ENCODE measurements at places on chromosomes 5 and 9.

GRCh38 chr5:36462295-36463021 is 143.9 kb upstream of the SLC1A3 start:
- DNase-seq, result no peak

DNA sequence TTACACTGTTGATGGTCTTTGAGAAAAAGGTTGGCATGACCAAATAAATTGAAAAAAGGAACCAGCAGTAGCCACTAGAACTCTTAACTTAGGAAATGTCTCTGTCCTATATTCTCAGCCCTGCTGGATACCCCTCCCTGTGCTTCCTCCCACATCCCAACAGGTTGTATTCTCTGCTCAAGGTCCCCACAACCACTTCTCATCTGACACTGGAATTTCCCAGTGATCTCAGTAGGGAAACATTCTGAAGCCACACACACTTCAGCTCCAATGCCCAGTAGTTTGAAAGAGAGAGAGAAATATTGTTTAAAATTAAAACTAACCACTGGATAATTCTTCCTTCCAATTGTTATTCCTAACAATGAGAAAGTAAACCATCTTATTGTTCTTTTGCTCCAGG is 30.0 kb upstream of the NREP start:
- no peak for DNase-seq

- DNase-seq, result no peak
Measured at GRCh38 chr9:125428902-125429467, 167.4 kb downstream of the GAPVD1 start.

GRCh38 chr5:66769030-66769733 is 173.0 kb downstream of the MAST4 start:
- DNase-seq, result no peak

- DNase-seq, result no peak
Measured at GRCh38 chr5:19261879-19262278, 726.1 kb downstream of the CDH18 start.

GRCh38 chr5:149261246-149261645 is 10.4 kb upstream of the AFAP1L1 start:
- DNase-seq, result no peak

DNA sequence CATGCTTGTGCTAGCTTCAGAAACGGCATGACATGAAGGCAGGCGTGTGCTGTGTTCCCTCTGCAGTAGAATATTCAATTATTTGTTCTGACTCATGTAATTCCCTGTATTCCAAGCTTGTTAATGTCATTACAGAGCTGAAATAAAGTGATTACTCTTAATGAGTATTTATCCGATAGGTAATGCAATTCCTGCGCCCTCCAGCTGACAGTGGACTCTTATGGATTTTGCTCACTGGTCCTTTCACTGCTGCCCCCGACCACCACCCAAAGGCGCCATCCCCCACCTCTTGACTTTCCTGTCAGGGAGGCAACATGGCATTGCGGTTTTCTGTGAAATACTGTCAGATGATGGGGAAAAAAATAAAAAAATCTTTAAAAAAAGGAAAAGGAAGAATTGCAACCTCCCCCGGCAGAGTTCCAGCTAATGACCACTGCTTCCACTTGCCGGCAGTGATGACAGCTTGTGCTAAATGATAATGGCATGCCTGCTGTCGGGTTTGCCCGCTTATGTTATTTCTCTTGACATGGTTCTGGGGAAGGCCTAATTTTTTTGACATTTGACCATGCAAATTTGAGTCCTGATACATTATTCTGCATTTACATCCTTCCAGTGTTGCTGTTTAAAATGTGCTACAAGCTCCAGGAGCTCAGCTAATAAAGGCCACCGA is 335.3 kb upstream of the ADAMTS16 start:
- DNase-seq, result no peak

- no peak for DNase-seq
Measured at GRCh38 chr5:66898241-66898995, 298.2 kb downstream of the CD180 start.

- no peak for DNase-seq
Measured at GRCh38 chr9:35658968-35659220, 802 bp downstream of the CCDC107 start.

- DNase-seq, result no peak
Measured at GRCh38 chr5:36523926-36524325, 82.5 kb upstream of the SLC1A3 start.

- no peak for DNase-seq
Measured at GRCh38 chr5:31113666-31114350, 79.7 kb upstream of the CDH6 start.

DNA sequence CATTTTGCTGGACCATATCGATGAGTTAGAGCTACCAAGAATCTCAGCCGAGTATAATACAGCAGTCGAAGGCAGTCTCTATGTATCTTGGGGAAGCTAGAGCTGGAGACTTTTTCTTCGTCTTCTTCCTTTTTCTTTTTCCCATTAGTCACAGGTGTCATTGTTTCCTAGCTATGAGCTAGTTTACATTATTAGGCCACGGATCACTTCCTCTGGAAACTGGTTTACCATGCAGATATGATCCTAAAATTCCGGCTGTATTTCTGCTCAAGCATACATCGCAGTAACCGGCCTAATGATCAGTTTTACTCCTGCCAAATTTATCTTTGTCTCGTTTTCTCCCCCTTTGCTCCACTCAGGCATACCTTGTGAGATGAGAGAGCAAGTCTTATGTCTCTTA is 312.8 kb downstream of the ARHGAP26 start:
- no peak for DNase-seq

DNA sequence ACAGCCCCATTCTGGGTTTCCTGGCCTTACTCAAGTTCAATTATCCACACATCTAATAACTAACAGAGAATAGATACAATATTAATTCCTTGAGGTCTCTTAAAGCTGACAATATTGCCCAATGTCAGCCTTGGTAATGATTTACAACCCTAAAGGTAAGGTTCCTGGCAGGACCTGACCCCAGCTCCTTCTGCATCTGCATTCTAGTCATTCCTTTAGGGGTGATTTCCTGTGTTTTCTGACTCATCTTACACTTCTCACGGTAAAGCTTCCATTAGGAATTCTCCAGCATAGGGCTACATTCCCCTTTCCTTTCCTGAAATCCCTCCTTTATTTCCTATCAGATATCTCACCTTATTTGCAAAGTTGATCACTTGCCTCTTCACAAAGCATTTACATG is 9.3 kb downstream of the HAVCR1 start:
- DNase-seq, result no peak

DNA sequence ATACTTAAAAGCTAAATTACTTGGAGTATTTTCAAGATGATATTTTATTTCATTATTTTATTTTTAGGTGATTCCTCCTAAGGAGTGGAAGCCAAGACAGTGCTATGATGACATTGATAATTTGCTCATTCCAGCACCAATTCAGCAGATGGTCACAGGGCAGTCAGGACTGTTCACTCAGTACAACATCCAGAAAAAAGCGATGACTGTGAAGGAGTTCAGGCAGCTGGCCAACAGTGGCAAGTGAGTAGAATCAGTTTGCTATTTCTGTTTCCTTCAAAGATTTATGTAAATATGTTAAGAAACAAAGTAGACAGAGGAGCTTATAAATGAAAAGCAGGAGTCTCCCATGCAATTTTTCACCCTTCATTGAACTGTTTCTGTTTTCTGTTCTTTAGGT is 47.8 kb downstream of the KDM4C start:
- DNase-seq, result no peak

DNA sequence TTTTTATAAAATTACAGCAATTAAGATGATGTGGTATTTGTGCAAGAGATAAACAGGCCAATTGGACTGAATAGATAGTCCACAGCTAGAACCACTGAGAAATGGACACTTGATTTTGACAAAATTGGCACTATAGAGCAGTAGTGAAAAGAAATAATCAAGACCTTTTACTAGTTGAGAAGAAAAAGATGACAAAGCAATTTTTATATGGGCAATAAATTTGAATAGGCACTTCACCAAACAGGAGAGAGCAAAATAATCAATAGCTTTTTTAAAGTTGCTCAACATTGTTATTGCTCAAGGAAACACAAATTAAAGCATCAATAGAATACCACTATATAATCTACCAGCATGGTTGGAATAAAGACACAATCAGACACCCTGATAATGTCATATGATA is 193.5 kb upstream of the FTMT start:
- no peak for DNase-seq

DNA sequence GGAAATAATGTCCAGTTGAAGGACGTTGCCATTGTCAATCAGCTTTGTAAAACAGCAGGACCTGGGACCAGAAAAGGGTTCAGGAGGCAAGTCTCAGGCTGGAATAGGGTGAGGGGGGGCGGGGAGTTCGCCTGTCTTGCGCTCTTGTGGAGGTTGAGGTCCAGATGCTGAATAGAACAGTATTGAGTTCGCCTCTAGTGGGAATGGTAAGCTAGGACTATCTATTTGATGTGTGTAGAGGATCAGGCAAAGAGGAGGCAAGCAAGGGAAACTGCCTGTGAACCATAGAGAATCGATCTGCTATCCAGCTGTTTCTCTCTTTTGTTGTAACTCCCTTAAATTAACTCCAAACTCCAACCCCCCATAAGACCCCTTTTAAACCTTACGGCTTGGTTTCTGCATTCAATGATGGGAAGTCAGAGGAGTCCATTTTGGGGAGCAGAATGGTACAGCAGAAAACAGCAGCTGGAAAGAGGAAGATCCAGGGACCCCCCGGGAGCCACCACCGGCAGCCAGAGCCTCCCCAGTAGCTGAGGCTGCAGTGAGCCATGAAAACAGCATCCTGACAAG is 133.7 kb downstream of the SLC28A3 start:
- DNase-seq, result peak; percentile 32

DNA sequence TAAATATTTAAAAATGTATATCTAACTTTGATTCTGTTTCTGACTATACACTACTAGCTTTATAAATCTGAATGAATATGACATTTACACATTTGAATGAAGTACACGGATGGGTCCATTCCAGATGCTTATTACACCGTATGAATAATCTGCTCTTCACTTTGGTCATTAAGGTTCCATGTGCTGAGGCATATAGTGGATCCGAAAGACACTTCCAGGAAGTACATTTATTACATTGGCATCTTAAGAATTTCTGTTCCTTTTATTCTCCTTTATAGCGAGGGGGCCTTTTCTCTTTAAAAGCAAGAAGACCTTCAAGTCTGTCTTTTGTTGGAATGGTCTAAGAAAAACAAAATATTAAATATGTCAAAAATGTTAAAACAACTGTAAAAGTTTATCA is 147.6 kb downstream of the AUH start:
- DNase-seq, result no peak

- no peak for DNase-seq
Measured at GRCh38 chr5:33507426-33507825, 66.7 kb downstream of the TARS1 start.

DNA sequence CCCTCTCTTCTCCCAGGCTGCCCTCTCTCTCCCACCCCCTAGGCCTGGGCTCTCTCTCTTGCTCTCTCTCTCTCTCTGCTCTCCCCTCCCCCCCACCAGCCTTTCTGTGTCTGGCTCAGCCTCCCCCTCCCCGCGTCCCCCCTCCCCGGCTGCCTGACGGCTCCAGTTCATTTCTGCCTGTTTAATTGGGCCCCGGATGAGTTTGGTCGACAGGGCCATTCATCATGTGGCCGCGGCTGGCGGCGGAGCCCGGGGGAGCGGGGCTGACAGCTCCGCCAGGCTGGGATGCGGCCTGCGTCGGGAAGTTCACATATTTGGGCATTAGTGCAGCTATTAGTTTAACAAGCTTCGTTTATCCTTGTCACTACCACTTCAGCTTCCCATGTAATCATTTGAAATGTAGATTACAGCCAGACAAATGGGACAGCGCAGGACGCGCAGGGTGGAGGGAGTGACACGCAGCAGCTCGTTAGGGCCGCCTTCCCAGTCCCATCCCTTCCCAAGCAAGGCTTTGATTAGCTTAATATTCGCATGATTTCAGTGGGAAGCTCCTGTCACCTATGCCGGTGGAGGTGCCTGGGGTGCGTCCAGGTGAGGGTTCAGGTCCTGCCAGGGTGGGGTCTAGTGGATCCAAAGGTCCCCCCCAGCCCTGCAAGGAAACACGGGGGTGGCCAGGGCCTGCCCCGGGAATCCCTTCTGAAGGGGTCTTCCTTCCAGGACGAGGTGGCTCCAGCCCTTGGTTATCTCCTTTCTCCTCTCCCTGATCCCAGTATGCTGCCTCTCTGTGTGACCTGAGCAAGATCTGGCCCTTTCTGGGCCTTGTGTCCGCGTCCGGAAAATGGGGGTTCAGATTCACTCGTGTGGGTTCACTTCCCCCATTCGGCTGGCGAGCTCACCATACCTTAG is 214.8 kb downstream of the PAX5 start:
- DNase-seq, result peak; percentile 69

DNA sequence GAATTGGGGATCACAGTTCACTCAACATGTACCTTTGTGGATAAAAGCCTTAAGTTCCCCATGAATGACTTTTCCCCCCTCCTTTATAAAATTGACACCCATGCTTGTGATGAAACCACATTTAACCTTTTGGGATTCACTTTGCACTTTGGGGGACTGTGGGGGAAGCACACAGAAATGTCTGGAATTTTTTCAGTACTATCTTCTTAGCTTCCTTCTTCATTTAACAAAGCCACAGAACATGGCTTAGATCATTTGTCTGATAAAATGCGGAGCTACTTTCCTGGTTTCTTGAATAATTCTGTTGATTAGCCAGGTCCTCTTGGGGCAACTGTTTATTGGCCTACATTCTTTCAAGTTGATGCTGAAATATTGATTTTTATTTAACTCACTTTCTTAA is 29.9 kb downstream of the TNFSF15 start:
- no peak for DNase-seq

GRCh38 chr9:22645893-22646292 is 199.3 kb downstream of the DMRTA1 start:
- DNase-seq, result no peak

DNA sequence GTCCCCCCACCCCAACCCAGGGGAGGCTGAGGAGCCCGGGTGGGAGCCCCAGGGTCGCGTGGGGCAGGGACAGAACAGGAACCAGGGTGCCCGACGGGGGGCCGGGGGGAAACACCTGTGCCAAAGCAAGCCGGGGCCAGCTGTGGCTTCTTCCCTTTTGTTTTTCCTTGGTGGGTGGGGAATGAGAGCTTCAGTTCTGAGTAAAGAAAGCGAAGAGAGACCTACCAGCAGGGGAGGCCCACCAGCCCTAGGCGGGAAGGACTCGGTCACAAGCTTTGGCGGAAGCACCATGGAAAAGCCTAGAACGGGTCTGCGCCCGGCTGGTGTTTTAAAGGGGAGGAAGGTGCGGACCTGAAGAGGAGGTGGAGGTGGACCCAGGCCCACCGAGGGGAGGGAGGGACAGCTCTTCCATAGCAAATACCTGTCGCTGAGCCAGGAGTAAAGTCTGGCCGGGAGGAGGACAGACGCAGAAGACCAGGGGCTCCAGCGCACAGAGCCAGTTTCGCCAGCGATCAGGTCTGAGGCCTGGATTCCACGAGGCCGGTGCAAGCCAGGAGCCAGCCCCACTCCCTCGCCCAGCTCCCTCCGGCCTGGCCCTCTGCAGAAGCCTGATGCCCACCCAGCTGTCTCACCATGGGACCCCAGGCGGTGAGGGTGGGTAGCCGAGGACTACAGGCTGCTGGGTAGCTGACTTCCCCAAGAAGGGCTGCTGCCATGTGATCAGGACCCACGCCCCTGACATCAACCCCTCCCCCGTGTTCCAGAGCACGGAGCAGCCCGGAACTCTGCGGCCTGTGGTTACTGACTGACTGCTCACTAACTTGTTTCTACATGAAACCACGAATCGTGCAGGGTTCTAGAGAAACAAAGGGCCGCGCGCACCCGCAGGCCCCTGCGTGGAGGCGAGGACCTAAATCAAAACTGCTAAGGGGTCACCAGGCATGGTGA is 849 bp upstream of the MGAT1 start:
- DNase-seq, result peak; percentile 72

Data from neural progenitor cell (in vitro differentiated cells).